Activated CD4-positive, alpha-beta T cell treated with anti-CD3 and anti-CD28 coated beads for 36 hours (primary cell): ENCODE measurements at places on chromosomes 3 and 15.
A peak's percentile ranks its signal among the peaks of the same experiment; 100 is the strongest.

DNA sequence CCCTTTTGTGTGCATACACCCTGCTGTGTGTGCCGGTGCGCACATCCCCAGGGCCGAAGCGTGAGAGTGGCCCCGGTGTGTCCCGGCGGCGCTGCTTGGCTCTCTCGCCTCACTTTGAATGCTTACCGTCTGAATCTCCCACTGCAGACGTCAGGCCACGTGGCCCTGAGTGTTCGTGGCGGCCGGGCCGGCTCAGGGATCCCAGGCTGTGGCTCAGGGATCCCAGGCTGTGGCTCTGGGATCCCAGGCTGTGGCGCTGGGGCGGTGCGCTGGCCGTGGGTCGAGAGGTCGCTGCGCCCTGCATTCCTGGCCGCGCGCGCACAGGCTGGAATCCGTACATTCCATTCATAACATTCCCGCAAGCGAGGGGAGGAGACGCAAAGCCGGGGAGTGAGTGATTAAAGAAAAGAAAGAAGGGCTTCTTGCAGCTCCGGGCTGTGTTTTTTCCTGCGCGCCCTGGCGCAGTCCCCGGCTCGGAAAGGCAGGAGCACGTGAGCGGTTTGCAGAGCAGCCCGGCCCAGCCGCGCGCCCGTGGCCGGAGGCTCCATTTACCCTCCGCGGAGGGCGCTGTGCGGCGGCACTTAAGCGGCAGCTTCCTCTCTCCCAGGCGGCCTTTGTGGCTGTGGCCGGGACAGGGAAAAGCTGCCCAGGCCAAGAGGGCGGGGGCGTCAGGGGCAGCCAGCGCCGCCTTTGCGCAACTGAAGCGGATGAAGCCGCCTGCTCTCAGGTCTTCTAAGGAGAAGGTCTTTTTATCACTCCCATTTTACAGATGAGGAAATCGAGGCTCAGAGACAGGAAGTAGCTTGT lies 87.0 kb upstream of the ALDH1L1 start:
- no peak for DNase-seq

- DNase-seq = peak; percentile 61
Measured at GRCh38 chr3:27533718-27534573, 49.8 kb upstream of the SLC4A7 start.

GRCh38 chr3:48042071-48042760 lies 26.0 kb upstream of the MAP4 start:
- peak; percentile 16 for DNase-seq

GRCh38 chr15:92316586-92317295 lies 76.9 kb upstream of the ST8SIA2 start:
- DNase-seq = no peak

DNA sequence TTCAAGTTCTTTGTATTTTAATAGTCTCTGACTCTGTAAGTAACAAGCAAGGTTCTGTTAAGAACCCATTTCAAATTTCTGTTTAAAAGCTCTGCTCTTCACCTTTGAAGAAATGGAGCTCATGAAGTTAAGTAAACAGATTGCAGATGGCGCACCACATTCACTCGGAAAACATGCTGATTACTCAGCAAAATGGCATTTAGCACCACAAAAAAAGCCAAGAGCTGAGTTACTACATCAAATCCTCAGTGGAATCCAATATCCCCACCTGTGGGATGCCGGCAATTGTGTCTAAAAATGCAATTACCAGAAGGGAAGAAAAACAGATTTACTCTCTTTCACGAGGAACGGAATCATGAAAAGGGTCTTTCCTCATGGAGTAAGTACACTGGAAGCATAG lies 758.0 kb downstream of the NTRK3 start:
- no peak for DNase-seq

DNA sequence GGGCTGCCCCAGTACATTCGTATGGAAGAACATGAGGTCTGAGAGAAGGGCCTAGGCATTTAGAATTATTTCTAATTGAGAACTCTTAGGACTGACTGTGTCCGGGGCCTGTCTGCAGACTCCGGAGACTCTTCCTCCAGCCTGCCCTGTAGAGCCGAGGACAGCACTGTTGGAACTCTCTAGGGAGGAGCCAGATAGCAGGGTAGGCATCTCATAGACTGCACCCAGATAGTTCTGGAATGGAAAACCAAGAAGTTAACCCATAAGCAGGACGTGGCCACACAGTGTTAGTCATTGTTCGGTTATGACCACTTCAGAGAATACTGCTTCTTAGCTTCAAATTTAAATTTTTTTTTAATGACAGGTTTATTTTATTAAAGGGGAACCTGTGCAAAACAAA lies 59.5 kb downstream of the SNRK start:
- peak; percentile 44 for DNase-seq

DNA sequence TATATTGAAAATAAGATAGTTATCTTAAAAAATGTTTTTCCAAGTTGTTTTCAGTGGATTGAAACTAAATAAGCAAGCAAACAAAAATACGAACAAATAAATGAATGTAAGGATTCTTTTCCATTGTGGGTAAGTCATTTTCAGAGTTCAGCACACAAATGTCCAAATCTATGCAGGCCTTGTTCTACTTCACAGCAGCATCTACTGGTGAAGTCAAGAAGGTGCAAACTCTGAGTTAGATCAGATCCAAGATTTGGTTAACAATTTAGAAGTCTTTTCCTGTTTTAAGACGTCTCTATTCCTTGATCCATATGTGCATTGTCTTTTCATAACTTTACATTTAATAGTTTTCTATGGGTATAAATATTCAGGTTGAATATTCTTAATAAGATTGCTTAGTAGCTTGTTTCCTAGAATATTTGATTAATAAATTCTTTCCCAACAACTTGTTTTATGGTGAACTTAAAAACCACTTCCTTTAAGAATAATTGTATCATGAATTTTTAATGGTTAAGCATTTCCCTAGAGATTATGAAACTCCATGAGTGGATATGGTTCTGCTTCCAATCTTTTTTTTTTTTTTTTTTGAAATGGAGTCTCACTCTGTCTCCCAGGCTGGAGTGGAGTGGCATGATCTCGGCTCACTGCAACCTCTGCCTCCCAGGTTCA lies 10.5 kb downstream of the PTX3 start:
- DNase-seq = no peak

GRCh38 chr3:195763843-195764825 lies 43.4 kb downstream of the MUC20 start:
- no peak for DNase-seq

DNA sequence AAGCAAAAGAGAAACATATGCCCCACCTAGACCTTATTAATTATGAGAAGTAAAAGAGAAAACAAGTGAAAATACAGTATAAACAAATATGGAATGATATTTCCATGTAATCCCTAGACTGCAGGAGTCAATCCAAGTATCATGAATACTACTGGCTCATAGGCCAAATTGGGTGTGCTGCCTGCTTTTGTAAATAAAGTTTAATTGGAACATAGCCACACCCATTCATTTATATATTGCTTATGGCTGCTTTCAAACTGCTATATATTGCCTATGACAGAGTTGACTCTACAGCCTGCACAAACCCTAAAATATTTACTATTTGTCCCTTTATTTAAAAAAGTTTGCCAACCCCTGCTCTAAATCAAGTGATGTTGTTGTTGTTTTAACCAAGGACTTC lies 5.3 kb downstream of the ULK4 start:
- no peak for DNase-seq

- DNase-seq = no peak
Measured at GRCh38 chr3:133457465-133458067, 57.7 kb downstream of the BFSP2 start.

- no peak for DNase-seq
Measured at GRCh38 chr3:40207796-40208195, 101.7 kb upstream of the EIF1B start.

- peak; percentile 20 for DNase-seq
Measured at GRCh38 chr3:66037330-66037985, 1.3 kb downstream of the MAGI1 start.

GRCh38 chr15:100856867-100857266 lies 22.8 kb upstream of the ALDH1A3 start:
- DNase-seq = no peak

DNA sequence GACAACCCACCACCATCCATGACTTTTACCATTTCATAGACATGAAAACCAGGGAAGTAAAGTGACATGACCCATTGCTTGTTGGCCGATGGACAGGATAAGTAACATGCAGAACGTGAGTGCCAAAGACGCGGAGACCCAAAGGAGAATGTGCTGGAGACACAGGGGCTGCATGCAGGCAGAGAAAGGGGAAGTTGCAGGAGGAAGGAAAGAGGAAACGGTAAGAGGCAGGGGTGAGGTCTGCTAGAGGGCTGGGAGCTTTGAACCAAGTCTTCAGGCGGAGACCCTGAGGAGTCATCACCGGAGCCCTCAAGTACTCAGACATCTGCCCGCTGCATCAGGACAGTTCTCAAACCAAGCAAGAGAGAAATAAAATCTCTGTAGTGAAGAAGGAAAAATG lies 34.9 kb downstream of the MAGEF1 start:
- no peak for DNase-seq

- DNase-seq = no peak
Measured at GRCh38 chr3:141723255-141723654, 14.8 kb upstream of the RNF7 start.

DNA sequence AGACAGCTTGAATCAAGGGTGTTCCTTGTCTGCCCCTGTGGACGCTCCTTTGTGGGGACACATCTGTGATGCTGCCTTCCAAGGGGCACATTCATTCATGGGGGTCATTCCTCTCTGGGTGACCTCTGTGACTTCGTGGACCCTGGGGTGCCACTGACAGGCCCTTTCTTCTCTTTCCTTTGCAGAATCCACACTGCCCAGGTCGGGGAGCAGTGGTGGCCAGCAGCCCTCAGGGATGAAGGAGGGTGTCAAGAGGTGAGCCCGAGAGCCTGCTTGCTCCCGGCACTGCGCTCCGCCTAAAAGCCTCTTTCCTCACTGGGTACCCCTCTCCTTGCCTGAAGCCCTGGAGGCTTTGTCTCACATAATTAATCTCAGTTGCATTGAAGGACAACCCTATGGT lies 26.3 kb downstream of the CHCHD6 start:
- DNase-seq = no peak

GRCh38 chr3:31064021-31064420 lies 169.6 kb upstream of the GADL1 start:
- DNase-seq = no peak

DNA sequence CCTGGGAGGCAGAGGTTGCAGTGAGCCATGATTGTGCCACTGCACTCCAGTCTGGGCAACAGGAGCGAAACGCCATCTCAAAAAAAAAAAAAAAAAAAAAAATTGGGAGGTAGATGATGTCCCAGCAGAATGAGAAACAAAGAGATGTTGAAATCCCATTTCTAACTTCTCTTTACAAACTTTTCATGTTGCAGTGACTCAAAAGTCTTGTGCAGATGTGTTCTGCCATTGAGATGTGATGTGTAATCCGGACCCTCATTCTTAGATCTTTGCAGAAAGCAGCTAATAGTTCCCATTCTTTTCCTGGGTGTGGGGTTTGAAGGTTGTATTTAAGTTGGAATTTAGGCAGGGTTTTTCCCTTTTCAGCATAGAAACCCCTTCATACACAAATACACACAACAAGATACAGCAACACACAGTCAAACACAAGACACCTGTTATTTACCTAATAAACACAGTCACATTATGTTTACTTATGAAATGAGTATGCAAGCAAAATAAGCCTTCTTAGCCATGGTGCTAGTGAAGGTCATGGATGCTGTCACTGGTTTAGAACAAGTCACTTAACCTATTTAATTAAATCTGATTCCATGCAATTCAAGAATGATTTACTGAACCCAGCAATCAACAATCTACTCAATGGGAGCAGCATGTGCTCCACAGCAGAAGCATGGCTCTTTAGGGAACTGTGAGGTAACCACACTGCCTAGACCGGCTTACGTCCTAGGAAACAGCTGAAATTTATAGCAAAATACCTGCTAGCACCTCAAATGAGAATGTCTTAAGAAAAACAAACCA lies 14.9 kb downstream of the SIAH2 start:
- no peak for DNase-seq
